ENCODE measurements at places on chromosomes 16 and 17. TPM values are rescaled to one million over a fixed set of nuclear protein-coding genes. Genes with fewer than 3 reads are reported as not detected.
A peak's percentile ranks its signal among the peaks of the same experiment; 100 is the strongest.

- DNase-seq, result no peak
Observed at GRCh38 chr16:11583166-11583565, 3.6 kb downstream of the LITAF start.

Gene TAC4
- not detected for total RNA-seq

- DNase-seq, result no peak
Observed at GRCh38 chr16:53100889-53101288, 46.1 kb downstream of the CHD9 start.

Gene ANKS4B
- total RNA-seq, result not detected

- no peak for DNase-seq
Observed at GRCh38 chr16:79658301-79659033, 57.9 kb upstream of the MAF start.

DNA sequence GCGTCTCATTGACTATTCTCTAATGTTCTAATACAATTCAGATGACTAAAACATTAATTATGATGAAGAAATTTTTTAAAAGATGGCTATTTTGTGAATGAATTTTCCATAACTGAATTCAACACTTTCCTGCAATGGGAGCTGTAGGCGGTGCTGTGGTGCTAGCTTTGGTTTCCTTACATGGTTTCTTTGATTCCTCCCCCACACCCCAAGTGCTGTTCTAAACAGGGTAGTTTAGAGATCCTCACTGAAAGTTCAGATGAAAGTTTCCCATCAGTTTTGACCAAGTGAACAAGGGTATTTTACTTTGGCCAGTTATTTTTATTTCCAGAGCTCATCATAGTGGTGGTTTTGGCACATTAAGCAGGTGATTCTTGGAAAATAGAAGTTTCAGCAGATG, 26.0 kb upstream of the MRC2 start:
- no peak for DNase-seq

Gene TNFRSF17
- not detected for total RNA-seq

Gene KCNJ18
- total RNA-seq, result not detected

- DNase-seq, result no peak
Observed at GRCh38 chr17:57552114-57552624, 192.9 kb downstream of the CCDC182 start.

Gene SCNN1B
- 2.3 TPM for total RNA-seq

Gene TEKT5
- total RNA-seq, result not detected

Gene DHRS11
- 5.4 TPM for total RNA-seq

DNA sequence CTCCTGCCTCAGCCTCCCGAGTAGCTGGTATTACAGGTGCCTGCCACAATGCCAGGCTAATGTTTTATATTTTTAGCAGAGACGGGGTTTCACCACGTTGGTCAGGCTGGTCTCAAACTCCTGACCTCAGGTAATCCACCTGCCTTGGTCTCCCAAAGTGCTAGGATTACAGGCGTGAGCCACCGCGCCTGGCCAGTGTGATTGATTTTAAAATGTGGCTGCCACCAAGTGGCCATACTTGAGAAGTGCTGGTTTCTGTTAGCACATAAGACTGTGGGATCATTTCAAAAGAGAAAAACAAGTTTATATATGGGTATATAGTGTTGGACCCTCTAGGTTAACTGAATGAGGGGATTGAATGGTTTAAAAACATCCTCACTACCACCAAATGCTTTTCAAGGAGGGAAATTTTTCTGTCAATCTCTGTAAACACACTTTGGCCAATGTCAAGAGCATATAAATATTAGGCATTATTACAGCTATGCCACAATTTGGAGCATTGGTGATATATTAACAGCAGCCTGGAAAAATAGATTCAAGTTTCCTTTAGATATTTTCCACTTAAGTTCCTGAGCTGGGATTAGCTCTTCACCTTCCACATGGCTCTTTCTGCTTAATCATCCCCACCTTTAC, 13.5 kb upstream of the DHRS13 start:
- no peak for DNase-seq

DNA sequence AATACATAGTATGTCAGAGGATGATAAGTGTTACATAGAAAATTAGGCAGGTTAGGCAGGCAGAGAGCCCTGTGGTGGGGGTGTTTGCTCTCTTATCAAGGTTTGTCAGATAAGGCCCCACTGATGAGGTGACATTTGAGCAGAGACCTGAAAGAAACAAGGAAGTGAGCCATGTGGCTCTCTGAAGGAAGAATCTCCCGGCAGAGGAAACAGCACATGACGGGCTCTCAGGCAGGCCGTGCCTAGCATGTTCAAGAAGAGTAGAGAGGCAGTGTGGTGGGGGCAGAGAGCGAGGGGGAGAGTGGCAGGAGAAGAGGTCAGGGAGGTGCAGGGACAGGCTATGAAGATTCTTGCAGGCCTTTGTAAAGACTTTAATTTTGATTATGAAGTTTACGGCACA, 82.0 kb upstream of the ASIC2 start:
- no peak for DNase-seq

Gene OSGIN1
- 11.5 TPM for total RNA-seq

- DNase-seq, result peak; percentile 79
Observed at GRCh38 chr16:17470908-17471718, at the start of gene XYLT1. Gene XYLT1 (minus strand): TSS chr16:17470960. CDS start chr16:17470796, 164 bp downstream.

- no peak for DNase-seq
Observed at GRCh38 chr16:81637336-81638235, 141.5 kb upstream of the PLCG2 start.

Gene MYOCD
- total RNA-seq, result 2.1 TPM

Gene TSPAN10
- 0.85 TPM for total RNA-seq

DNA sequence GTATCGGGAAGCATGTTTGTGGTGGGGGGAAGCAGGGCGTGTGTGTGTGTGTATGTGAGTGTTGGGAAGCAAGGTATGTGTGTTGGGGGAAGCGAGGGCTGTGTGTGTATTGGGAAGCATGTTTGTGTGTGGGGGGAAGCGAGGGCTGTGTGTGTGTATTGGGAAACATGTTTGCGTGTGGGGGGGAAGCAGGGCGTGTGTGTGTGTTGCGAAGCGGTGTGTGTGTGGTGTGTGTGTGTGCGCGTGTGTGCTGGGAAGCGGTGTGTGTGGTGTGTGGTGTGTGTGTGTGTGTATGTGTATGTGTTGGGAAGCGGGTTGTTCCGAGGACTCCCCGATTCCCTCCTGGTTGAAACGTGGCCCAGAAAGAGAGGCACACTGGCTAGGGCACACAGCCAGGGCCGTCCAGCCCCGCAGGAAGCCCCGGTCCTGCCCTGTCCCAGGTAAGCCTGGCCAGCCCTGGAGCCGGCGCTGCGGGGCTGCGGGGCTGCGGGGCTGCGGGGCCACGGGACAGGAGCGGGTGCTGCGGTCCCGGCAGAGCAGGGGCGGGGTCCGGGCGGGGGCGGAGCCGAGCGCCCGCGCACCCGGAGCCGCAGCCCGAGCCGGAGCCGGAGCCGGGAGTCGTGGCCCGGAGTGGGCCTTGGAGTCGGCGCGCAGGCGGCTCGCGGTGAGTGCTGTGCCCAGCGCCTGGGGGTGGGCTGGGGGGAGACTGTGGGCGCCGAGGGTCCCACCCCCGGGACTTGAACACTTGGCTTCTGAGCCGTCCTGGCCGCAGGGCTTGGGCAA, at the start of gene NOD2:
TSS of gene NOD2 (plus strand) at position 608 of the 783 bp plus-strand sequence. CDS start 5,890 bp downstream, outside the sequence.
- no peak for DNase-seq

- DNase-seq, result no peak
Observed at GRCh38 chr17:72409405-72410002, 288.7 kb downstream of the SOX9 start.

Gene ZSCAN10
- not detected for total RNA-seq

- DNase-seq, result no peak
Observed at GRCh38 chr17:73855720-73856333, 211.6 kb upstream of the SDK2 start.

Gene MAZ
- 123 TPM for total RNA-seq

GRCh38 chr16:2159175-2159838, 3.7 kb downstream of the TRAF7 start:
- peak; percentile 85 for DNase-seq

Gene SRL
- 1.9 TPM for total RNA-seq

GRCh38 chr17:46764709-46765401, 53.6 kb downstream of the WNT3 start:
- DNase-seq, result peak; percentile 22

Gene C16orf74
- total RNA-seq, result 1.8 TPM

DNA sequence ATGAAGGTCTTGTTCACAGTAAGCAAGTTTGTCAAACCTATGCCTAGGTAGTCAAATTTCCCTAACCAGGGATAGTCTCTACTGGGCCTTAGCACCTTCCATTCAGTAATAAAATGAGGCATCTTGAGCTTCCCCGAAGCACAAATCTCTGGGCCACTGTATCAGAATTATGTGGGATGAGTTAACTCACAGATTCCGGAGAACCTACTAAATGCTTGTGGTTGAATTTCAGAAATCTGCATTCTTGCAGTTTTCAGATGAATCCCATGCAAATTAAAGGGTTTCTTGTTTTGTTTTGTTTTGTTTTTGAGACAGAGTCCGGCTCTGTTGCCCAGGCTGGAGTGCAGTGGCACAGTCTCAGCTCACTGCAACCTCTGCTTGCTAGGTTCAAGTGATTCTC, 478.8 kb upstream of the HSBP1 start:
- no peak for DNase-seq

GRCh38 chr16:69013991-69014390, 91.5 kb upstream of the HAS3 start:
- DNase-seq, result no peak

GRCh38 chr17:1251866-1252608, 18.2 kb upstream of the BHLHA9 start:
- DNase-seq, result no peak

GRCh38 chr17:81735264-81736102, 23.4 kb downstream of the SLC25A10 start:
- DNase-seq, result no peak

- no peak for DNase-seq
Observed at GRCh38 chr17:42553161-42553818, 567 bp downstream of the HSD17B1 start.

- DNase-seq, result no peak
Observed at GRCh38 chr17:9356488-9356911, 219.1 kb downstream of the STX8 start.

- no peak for DNase-seq
Observed at GRCh38 chr17:3909257-3909656, 7.0 kb downstream of the P2RX1 start.

DNA sequence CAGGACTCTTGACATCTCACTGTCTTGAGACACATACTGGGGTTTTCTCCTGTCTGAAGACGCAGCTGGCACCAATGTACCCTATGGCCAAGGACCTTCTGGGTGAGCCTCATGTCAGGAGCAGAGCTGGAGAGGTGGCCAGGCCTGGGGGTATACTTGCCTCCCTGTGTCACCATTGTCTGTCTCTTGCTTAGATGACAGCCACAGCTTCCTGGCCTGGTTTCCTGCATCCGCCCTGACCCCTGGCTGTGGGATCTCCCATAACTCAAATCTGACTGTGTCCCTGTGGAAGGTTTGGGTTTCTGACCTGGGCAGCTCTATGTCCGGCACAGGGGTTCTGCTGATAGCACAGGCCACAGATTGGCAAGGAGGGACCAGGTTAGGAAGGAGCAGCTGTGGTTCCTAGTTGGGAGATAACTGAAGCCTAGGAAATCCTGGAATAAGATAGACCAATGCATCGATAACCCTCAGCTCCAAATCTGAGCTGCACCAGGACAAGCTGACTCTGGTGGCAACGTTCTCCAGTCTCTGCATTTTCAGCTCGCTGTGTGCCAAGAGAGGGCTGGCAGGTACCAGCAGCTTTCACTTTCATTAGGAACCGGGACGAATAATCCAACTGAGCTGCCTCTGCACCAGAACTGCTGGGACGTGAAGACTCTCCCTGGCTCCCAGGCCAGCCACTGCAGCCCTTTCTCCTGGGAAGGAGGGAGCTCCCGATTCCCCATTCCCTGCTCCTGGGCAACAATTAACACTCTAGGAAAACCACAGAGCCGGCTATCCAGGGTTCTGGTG, 5.0 kb downstream of the DEXI start:
- no peak for DNase-seq

DNA sequence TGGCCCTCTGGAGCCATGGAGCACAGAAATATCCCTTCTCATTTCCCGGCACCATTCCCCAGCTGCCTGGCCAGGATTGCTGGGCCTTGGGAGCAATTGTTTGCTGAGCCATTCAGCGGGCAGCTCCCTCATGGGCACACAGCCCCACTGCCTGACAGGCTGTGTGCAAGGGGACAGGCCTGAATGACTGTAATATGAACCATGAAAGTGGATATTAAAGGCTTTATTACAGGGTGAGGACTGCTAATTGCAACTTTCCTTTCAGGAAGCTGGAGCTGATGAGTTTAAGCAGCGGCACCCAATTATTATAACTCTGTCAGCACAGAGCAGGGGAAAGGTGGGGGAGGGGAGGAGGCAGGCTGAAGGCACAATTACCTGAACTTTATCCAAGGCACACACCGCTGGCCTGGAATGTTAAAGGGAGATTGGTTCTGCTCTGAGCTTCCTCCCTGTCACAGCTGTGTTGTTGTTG, 159.8 kb upstream of the SDK2 start:
- no peak for DNase-seq

Gene KIF2B
- not detected for total RNA-seq

DNA sequence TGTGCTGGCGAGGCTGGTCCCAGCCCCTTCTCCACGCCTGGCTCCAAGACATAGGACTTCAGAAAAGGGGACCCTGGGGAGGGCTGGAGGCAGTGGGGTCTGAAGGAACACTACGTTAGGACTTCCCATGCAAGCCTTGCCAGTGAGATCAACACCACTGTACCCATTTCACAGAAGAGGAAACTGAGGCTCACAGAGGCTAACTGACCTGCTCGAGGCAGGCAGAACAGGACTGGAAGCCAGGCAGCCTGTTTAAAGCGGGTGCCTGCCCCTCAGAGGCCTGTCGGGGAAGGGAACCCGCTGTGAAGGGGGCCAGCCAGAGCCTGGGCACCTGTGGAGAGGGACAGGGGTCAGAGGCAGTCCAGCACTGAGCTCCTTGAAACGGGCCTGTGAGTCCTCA, 32.3 kb downstream of the PEMT start:
- no peak for DNase-seq

DNA sequence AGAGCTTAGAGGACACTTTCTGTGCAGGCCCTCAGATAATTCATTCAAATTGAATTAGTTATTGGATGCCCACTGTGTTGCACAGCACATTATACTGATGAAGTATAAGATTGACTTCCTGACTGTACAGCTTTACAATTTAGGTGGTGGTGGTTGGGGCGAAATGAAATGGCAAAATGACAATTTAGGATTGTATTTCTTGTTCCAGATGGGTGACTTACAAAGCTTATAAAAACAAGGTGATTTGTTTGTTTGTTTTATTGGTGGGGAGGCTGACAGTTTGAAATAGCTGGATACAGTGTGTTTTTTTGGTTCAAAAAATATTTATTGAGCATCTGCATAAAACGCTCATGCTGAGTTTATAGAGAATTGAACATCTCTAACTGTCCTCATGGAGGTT, 1.6 kb downstream of the MAP2K4 start:
- no peak for DNase-seq
